Left ventricle myocardium inferior (tissue), 1 donor: ENCODE measurements at places on chromosomes 12 and 14. TPM values are rescaled to one million over a fixed set of nuclear protein-coding genes. Genes with fewer than 3 reads are reported as not detected.
A peak's percentile ranks its signal among the peaks of the same experiment; 100 is the strongest.

- peaks cover 31% of the 10 kb centered on the region for H3K4me1 ChIP-seq
- H3K4me3 ChIP-seq, result no peak overlapping the region
- no peak for DNase-seq
- peak overlapping the region; percentile 91 for H3K27ac ChIP-seq
Observed at GRCh38 chr12:93184672-93185368, 192.9 kb upstream of the NUDT4 start.

The CCDC77 gene
- total RNA-seq, result 4.8 TPM

The NAV3 gene
- 1.5 TPM for total RNA-seq

The TCL1B gene
- total RNA-seq, result not detected

The RNF212B gene
- not detected for total RNA-seq

GRCh38 chr14:35304812-35305462 lies 12.8 kb downstream of the PSMA6 start:
- peak overlapping the region; percentile 5 for H3K27ac ChIP-seq
- peaks cover 68% of the 10 kb centered on the region for H3K4me1 ChIP-seq
- no peak overlapping the region for H3K4me3 ChIP-seq
